Suppressor macrophage treated with lipopolysaccharide for 1 hour (primary cell): ENCODE measurements at places on chromosomes 2 and 18.

GRCh38 chr18:79496978-79497637 lies 101.4 kb downstream of the NFATC1 start:
- DNase-seq = no peak

GRCh38 chr18:57771626-57772025 lies 31.5 kb downstream of the ATP8B1 start:
- DNase-seq = no peak

DNA sequence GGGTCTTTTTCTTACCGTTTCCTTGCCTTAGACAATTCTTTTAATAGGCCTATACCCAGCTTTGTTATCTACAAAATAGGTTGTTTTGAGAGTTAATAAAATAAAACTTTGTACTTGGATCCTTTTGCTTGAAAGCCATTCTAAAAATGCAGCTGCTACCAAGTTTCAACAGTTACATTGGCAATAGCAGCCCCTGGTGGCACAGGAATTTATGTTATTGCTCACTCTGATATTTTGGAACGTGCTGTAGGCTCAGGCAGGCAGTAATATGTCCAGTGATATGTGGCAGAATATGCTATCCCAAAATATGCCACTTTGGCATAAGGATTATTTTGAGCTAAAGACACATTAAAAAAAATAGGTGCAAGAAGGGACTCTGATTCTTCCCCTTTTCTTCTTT lies 6.7 kb upstream of the COMMD1 start:
- peak; percentile 22 for DNase-seq

DNA sequence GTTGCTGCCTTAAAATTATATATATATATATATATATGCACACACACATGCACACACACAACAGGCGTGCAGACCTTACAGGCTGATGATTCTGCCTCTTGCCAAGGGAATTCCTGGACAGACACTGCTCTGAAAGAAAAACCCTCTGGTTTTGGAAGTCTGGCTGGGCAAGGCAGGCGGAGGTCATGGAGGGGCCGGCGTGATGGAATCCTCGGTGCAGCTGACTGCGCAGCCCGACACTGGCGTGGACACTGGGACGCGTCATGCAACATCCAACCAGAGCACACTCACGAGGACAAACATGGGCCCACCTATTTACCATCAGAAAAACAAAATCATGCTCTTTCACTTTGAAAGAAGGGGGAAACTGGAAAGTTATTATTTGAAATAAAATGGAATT lies 235.3 kb downstream of the ZNF516 start:
- no peak for DNase-seq

DNA sequence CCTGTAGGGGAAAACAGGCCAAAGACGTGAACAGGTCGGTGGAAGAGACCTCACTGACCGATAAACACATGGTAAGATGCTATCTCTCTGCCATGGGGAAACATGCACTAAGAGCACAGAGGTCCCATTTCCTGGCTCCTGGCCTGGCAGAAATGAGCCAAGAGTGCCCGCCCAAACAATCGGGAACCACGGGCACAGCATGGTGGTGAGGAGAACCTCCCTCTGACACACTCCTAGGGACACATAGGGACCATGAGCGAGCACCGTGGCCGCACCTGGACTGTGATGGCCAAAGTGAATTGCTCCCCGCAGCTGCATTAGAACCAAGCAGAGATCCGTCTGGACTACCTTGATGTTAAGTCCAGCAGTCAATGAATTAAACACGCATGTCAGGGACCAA lies 11.1 kb downstream of the HS6ST1 start:
- no peak for DNase-seq

DNA sequence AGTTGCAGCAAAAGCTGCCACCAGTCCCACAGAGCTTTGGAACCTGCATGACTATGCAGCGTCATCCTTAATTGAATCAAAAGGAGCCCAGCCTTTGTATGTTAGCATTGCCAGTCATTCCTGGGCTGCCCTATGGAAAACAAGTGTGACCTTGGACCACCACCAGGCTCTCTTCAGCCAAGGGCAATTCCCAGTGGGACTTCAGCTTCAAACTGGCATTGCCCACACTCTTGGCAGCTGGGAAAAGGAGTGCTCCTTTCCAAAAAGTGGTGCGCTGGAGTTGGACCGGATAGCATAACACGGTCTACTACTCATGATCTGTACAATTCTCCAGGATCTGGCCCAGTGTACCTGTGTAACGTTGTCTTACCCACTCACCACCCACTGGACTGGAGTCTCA lies 259.5 kb downstream of the MREG start:
- no peak for DNase-seq

GRCh38 chr2:96502891-96503636 lies 2.1 kb downstream of the NEURL3 start:
- DNase-seq = peak; percentile 69

GRCh38 chr2:230542751-230543150 lies 126.8 kb downstream of the SP100 start:
- no peak for DNase-seq

DNA sequence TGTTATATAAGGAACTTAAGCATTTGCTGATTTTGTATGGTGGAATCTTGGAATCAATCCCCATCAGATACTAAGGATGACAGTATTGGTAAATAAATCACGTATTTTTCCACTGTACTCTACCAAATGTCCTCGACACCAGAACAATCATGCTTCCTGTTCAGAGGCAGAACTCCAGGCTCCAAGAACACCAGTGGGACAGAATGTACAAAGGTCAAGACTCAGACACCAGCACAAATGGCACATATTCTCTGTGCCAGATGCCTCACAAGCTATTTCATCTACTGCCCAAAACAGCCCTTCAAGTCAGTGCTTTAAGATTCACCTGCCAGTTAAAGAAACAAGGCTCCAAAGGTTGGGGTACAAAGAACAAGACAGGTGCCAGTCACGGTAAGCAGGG lies 420.5 kb downstream of the STK39 start:
- no peak for DNase-seq

DNA sequence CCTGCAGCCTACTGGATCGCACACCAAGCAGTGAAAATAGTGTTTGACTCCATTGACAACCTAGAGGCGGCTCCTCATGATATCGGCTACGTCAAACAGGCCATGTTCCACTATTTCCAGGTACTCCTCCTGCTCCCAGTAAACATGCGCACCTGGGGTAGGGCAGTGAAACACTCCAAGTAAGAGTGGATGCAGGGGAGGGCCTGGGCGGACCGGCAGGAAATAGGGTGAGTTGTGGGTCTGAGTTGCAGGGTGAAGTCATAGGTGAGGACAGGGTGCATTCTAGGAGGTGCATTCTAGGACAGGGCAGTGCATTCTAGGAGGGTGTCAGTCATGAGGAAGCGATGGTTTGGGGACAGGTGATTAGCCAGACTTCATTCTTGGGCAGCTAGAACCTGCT lies 5.0 kb downstream of the NAGK start:
- DNase-seq = no peak

GRCh38 chr2:74464406-74464805 lies 776 bp downstream of the MOGS start:
- DNase-seq = no peak

DNA sequence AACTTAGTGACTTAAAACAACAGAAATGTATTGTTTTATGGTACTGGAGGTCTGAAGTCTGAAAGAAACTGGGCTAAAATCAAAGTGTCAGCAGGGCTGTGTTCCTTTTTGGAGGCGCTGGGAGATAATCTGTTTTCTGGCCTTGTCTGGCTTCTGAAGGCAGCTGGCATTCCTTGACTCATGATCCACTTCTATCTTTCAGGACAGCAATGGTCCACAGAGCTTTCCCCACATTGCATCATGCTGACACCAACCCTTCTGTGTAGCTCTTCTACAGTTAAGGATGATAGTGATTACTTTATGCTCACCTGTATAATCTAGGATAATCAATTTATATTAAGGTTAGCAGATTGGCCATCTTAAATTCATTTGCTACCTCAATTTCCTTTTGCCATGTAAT lies 392.1 kb downstream of the TDRD15 start:
- DNase-seq = no peak

DNA sequence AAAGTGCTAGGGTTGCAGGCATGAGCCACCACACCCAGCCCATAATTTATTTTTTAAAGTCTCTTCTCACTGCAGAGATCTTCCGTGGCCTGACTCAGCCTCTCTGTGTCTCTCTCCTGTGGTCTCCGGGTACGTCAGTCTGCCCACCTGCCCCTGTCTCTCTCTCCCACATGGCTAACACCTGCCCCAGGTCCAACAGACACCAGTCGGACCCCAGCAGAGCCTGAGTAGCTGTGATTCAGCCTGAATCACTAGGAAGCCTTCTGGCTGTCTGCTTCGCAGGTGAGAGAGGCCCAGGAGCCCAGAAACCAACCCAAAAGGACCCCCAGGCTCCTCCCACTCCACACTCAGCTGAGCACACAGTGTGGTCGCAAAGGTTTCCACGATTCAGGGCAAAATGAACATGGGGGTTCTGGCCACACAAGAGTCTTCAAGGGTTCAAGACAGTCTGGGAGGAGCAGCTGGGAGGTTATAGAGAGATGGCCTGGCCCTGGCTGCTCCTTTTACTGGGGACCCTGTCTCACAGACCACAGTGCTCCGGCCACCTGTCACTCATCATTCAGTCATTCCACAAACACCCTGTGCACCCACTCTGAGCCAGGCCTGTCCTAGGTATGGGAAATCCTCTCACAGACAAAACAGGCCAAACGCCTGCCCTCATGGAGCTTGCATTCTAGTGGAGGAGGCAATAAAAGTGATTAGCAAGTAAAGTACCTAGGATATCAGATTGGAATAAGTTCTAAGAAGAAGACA lies 8.6 kb downstream of the RUFY4 start:
- no peak for DNase-seq

GRCh38 chr18:21267400-21267799 lies 25.4 kb downstream of the GREB1L start:
- no peak for DNase-seq

- no peak for DNase-seq
Observed at GRCh38 chr2:207729465-207729998, 18.1 kb downstream of the CCNYL1 start.

DNA sequence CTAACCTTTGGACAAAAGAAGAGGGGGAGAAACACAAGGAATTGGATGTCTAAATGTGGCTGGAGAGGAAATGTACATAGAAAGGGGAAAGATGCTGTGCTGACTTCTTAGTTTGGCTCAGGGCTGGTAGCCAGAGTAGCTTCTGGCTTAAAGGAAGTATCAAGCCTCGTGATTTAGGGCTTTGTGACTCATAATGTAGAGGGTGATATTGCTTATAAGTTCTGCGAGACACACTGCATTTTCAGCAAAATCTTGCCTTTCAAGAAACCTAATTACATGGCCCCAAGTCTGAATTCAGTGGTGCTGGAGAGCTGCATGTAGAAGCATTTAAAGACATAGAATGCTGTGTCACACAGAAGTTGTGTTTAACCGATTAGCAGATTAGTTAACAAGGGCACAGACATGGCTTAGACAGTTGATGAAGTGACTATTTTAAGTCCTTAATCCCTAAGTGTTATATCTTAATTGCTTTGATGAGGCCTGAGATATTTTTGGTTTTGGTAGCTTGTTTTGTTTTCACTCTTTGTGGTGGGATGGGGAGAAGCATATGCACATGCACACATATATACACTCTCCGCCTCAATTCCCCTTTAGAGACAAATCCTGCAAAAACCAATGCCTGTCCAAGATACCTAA lies 66.4 kb downstream of the EPAS1 start:
- peak; percentile 75 for DNase-seq
